ENCODE measurements at places on chromosomes 1 and 21.
A peak's percentile ranks its signal among the peaks of the same experiment; 100 is the strongest.

DNA sequence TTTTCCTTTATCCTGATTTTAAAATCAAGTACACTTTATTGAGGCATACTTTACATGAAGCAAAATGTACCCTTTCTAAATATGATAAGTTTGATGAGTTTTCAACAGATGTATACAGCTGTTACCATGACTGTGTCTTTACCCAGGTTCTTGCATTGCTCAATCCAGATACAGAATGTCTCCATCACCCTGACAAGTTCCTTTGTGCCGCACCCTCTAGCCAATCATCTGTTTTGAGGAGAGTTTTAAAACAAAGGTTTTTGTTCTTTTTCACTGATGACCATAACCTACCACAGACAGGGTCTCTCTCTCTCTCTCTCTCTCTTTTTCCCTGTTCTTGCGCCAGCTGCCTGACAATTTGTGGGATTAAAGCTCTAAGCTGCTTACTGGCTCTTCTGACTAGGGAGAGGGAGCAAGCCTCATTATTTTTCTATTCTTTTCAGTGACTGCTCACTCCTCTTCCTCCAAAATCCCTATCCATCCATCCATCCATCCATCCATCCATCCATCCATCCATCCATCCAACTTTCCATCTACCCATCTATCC lies 1.2 kb upstream of the KCNE1 start:
- no peak for DNase-seq

DNA sequence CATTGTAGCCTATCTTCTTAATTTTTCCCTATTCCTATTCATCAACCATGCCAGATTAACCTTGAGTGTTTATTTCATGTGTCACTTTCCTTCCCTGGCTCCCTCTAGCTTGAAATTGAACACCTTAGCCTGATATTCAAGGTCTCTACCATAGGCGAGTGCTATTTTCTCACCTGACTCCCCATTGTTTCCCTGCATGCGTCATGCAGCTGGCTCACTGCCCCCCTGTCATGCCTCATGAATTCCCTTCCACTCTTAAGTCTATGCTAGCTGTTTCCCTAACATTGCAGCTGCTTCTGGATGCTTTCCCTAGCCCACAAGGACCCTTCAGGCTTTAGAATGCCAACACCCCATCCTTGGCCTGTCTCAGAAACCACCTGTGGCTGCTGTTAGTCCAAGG lies 56.7 kb upstream of the CD1D start:
- DNase-seq = no peak

- DNase-seq = no peak
These were observed 120.3 kb downstream of the KCNK2 start for GRCh38 chr1:215202868-215203267.

GRCh38 chr1:111140680-111140967 lies 601 bp downstream of the CEPT1 start:
- DNase-seq = peak; percentile 39

- DNase-seq = no peak
These were observed 107.9 kb downstream of the SPSB1 start for GRCh38 chr1:9400425-9401079.

DNA sequence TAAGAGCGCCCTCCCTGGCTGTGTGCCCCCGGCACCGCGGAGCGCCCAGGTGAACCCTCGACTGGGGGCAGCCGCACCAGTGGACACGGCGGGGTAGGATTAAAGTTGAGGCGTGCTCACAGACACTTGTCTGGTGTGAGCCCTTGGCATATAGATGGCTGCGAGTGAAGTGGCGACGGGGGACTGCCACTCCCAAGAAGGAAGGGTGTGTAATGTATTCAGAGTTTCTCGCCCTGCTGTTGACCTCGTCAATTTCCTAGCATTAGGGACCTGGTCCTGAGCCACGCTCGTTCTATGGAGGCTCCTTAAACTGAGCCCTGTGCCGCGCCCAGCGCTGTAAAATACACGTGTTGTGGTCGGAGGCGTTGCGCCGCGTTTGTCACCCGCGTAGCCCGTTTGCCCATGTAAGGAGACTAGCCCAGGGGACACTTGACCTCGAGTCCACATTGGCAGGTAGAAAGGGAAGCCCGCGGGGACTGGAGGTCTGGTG lies 554 bp downstream of the EVA1C start:
- no peak for DNase-seq

- DNase-seq = no peak
These were observed 44.4 kb downstream of the ATP2B4 start for GRCh38 chr1:203671047-203671446.

- DNase-seq = no peak
These were observed 218.0 kb upstream of the KIAA0040 start for GRCh38 chr1:175410560-175410959.

GRCh38 chr1:160519642-160520435 lies 3.2 kb downstream of the SLAMF6 start:
- DNase-seq = no peak
